Stimulated activated CD8-positive, alpha-beta memory T cell treated with anti-CD3 and anti-CD28 coated beads, Interleukin-2, amount 100 ng/mL, for 1 hour (primary cell): ENCODE measurements at places on chromosomes 16 and 17.

DNA sequence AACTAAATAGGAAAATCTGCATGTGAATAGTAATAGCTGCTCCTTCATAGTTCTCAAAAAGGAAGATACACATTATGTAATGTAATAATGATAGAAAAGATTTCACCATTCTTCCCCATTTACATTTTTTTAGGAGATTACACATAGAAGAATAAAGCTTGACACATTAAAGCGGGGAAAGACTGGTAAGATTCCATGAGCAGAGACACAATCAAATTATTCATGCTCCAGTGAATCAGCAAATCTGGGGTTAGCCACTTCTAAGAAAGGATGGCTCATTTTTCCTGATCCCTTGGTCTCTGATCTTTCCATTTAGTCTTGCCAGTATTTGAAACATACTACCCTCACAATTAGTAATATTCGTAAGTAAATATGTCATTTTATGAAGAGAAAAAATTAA is 81.9 kb downstream of the CA4 start:
- no peak for DNase-seq

GRCh38 chr17:57363580-57363979 is 107.3 kb downstream of the MSI2 start:
- no peak for DNase-seq

- DNase-seq = no peak
Observed at GRCh38 chr17:64016231-64016784, 4.1 kb downstream of the ICAM2 start.

- no peak for DNase-seq
Observed at GRCh38 chr17:65278050-65278819, 141.1 kb downstream of the RGS9 start.

DNA sequence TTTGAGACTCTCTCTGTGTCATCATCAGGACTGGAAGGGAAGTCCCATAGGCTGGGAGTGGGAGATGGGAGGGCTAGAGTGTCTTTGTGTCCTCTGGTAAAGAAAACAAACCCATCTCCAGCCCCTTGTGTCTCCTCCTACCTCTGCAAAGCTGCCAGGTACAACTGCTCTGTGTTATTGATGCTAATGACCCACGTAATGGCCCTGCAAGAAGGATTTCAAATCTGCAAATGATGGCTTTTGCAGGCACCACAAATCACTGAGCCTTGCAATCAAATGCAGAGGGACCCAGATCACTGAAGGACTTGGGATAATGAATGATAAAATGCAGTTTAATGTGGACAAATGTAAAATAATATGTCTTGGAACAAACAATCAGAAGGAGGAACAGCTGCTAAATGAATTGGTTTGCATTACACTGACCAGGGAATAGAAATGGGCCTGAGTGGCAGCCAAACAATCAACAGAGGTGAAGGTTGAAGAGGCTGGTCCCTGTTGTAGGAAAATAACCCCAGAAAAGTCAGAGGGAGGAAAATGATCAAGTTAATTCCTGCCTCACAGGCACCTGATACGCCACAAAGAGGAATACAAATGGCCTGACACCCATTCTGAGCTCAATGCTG is 425.1 kb downstream of the UTP18 start:
- no peak for DNase-seq

DNA sequence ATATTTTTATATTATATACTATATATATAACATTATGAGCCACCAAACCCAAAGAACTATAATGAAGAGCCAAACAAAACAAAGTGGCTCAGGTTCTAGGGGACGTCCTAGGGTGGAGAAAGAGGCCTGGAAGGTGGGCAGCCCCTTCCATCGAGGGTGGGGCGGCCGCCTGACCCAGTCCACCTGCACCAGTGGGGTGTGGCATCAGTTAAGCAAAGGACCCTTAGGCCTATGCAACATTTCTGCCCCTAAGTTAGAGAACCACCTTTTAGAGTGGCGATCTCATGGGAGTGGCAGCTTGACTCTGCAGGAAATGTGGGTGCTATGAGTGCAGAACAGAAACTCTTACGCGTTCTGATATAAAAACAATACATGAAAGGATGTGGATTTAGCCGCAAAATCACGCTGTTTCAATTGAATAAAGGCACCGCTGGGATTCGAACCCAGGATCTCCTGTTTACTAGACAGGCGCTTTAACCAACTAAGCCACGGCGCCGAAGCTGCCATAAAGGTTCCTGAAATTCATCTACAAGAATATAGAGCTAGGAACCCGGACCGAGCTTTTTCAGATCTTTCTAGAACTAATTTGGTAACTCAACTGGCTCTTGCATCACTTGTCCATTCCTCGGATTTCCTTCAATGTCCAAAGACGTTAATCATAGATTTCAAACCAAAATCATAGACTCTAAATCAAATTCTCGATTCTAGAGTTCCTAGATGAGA is 15.6 kb upstream of the AURKB start:
- DNase-seq = no peak

DNA sequence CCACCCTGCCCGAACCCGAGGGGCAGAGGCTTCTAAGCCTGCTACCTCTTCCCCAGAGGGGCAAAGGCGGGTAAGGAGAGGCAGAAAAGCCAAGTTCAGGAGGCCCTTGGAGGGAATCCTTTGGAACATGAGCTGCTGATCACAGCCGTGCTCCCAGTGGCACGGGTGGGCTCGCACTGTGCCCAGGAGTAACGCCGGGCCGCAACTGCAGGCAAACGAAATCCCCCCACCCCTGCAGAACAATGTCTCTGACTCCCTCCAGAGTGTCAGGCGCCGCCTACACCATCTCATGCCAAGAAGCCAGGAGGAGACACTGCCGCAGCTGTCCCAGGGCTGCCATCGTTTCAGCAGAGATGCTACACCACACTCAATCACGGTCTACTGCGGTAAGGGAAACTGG is 8.9 kb downstream of the P4HB start:
- no peak for DNase-seq

DNA sequence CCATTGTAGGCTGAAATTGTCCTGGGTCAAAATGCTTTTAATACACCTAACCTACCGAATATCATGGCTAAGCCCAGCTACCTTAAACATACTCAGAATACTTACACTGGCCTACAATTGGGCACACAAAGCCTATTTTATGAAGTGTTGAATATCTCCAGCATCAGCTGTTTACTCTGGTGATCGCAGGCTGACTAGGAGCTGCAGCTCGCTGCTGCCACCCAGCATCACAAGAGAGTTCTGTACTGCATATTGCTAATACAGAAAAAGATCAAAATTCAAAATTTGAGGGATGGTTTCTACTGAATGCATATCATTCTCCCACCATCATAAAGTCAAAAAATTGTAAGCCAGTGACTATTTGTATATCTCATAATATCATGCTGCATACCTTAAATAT is 55.3 kb downstream of the ULK2 start:
- DNase-seq = no peak

DNA sequence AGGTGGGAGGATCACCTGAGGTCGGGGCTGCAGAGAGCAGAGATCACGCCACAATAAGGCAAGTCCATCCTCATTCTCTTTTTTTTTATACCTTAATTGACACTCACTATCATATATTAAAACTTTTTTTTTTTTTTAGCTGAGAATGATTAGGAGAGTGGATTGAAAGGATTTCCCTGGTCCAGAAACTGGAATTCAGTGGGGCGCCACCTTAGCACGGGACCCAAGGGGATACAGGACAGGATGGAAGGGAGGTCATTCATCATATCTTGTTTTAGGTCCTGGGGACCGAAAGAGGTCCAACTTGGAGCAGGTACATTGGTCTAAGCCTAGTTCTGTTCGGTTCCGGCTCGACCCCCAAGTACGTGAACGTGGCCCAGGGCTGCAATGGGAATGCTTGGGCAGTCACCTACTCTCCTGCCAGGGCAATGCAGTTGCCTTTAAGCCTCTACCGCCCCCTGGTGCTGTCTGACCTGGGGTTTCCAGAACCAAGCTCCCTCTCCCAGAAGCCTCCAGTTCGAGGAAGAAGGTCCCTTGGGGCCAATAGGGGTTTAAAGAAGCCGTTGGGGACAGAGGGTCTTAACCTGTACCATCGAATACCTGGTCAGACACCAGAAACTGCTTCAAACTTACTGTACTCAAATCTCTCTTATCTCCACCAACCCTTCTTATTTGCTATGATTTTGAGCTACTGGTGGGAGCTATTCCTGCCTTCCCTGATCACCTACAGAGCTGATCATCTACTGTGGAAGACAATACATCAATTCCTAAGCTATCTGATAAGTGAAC is 19.9 kb upstream of the GPATCH8 start:
- peak; percentile 20 for DNase-seq

GRCh38 chr17:80631142-80632045 is 86.8 kb downstream of the RPTOR start:
- no peak for DNase-seq

DNA sequence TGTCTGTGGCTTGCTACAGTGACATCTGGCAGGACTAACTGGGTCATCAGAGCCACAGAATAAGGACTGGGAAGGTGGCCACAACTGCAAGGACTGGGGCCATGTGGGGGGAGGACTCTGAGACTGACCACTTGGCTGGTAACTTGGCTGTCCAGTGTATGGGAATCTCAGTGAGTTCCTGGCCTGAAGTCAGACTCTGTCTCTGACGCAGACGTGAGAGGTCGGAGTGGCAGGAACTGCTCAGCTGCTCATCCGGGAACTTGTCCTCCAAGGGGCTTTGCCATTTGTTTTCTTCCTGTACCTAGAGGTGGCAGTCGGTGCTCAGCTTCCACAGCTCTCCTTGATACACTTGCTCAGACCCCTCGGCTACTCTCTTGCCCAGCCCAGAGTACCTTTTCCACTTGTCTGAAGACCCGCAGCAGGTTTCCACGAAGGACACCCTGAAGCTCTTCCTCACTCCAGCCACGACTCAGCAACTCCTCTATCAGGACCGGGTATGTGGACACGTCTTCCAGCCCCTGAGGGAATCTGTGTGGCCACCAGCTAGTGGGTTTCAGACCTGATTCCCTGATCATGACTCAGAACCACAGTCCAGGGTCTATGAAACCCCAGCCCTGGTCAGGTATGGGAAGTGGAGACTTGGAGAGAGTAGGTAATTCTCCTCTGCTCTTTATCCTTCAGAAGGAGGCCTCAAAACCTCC is 7.3 kb upstream of the DPEP3 start:
- no peak for DNase-seq

GRCh38 chr16:71894921-71895678 is at the start of gene IST1:
TSS of gene IST1 (plus strand) at chr16:71895531. CDS start at chr16:71915641, 20,110 bp downstream.
- DNase-seq = peak; percentile 96

DNA sequence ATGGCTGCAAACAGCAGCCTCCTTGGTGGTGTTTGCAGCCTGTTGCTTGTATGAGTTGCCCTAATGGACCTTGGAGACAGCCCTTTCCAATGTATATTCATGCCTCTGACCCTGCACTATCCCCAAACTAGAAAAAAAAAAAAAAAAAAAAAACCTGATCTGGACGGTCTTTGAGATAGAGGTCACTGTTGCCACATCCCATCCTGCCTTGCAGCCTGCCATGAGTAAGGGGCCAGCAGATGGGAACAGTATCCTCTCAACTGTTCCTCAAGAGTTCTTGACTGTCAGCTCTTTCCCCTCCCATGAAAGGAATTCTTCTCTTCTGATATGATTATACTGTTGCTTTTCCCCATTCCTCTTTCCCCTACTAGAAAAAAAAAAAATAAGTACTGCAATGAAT is 152.4 kb downstream of the SSH2 start:
- no peak for DNase-seq

DNA sequence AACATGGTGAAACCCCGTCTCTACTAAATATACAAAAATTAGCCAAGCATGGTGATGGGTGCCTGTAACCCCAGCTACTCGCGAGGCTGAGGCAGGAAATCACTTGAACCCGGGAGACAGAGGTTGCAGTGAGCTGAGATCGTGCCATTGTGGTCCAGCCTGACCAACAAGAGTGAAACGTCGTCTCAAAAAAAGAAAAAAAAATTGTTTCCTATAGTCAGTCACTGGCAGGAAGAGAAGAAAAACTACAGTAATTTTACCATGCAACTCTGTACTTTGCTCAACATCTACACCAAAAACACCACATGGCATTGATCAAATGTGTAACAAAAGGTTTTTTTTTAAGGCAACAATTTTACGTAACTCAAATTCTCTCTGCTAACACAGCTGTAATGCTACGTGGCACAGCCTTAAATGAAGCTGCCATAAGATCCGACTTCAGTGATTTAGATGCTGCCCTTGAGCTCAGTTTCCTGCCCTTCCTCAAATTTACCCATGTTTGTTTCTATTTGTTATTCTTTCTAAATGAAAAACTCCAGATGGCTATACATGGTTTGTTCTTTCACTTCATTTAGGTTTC is 40.2 kb downstream of the CNOT1 start:
- no peak for DNase-seq

DNA sequence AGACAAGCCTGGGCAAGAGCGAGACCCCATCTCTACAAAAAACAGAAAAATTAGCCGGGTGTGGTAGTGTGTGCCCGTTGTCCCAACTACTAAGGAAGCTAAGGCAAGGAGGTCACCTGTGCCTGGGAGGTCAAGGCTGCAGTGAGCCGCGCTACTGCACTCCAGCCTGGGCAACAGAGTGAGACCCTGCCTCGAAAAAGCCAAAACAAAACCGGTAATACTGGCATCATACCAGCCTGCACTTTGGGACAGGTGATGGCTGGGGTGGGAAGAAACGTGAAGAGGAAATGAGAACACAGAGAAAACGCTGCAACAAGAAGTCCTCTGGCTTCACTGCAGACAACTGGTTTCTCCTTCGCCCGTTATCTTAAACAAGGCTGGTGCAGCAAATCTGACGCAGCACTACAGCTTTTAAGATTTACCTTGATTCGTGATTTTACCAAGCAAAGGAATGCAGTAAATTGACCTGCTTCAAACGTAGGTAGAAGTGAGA is 725 bp upstream of the CASC3 start:
- no peak for DNase-seq

- no peak for DNase-seq
Observed at GRCh38 chr17:51610834-51611233, 350.5 kb downstream of the UTP18 start.

- DNase-seq = no peak
Observed at GRCh38 chr16:27315333-27316037, 1.7 kb downstream of the IL4R start.

DNA sequence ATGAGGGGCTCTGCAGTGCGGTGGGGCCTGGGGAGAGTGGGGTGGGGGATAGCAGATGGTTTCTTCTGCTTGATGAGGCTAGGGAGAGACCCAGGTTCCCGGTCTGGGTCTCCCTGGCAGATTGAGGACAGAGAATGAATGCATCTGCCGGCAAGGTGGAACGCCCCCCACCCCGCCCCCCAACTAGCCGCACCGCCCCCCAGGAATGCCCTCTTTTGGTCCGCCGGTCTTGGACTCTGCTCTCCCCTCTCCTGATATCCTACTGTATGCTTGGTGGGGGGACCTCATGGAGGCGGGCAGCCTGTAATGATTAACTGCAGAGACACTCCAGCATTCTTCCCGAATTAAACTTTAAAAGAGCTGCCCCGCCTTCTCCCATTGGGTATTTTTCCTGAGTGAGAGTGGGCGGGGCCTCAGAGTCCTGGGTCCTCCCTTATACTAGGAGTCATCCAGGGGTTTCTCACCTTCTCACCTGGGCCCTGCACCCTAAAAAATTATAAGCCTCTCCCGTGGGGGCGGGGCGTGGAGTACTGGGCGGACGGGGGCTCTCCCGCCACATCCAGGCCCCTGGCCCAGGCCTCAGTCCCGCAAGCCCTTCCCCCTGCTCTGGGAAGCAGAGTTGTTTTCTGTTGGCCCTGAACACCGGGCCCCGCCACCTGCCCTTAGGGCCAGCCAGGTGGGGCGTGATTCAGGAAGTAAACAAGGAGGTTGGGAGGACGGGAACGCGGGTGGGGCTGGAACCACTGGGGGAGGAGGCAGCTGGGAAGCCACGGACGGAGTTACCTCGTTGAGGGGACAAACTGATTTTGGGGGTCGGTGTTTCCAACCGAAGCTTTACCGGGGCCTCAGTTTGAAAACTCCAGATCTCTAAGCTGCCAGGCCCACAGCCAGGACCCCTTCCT is 1.5 kb downstream of the GRB7 start:
- no peak for DNase-seq

- DNase-seq = no peak
Observed at GRCh38 chr17:30321314-30321713, 12.5 kb downstream of the TMIGD1 start.
